ENCODE measurements at places on chromosomes 5 and 9. TPM values are rescaled to one million over a fixed set of nuclear protein-coding genes. Genes with fewer than 3 reads are reported as not detected.

The ENTPD2 gene
- not detected for total RNA-seq

The ZMAT2 gene
- total RNA-seq: 55.7 TPM

The FOXD4L4 gene
- total RNA-seq: 0.90 TPM

The CCL27 gene
- not detected for total RNA-seq

The SLC31A1 gene
- total RNA-seq: 3.2 TPM

The RAI14 gene
- total RNA-seq: 1.9 TPM

The TMEM252 gene
- total RNA-seq: not detected

The TMOD1 gene
- 2.5 TPM for total RNA-seq

The ITK gene
- total RNA-seq: 1.1 TPM

The FAM153A gene
- total RNA-seq: 0.90 TPM

The KCNV2 gene
- not detected for total RNA-seq

The TRIP13 gene
- total RNA-seq: 1.7 TPM

The DENND1A gene
- 26.0 TPM for total RNA-seq

The SLCO6A1 gene
- total RNA-seq: not detected

The ZNF454 gene
- 0.22 TPM for total RNA-seq

The LCN15 gene
- total RNA-seq: not detected

The ISL1 gene
- not detected for total RNA-seq

The SLC9A3 gene
- total RNA-seq: 1.3 TPM

The CCDC112 gene
- total RNA-seq: 9.6 TPM

The CHSY3 gene
- total RNA-seq: not detected

The PTGR1 gene
- total RNA-seq: not detected

The ANKRD18A gene
- not detected for total RNA-seq

The EPB41L4B gene
- 2.5 TPM for total RNA-seq

Measured in B cell (primary cell).